Neural progenitor cell (in vitro differentiated cells): ENCODE measurements at places on chromosomes 5 and 9. TPM values are rescaled to one million over a fixed set of nuclear protein-coding genes. Genes with fewer than 3 reads are reported as not detected.
A peak's percentile ranks its signal among the peaks of the same experiment; 100 is the strongest.

The KIF27 gene
- 13.0 and 16.4 TPM in 2 replicates for total RNA-seq

The SPINK5 gene
- 13.7 and 18.1 TPM in 2 replicates for total RNA-seq

DNA sequence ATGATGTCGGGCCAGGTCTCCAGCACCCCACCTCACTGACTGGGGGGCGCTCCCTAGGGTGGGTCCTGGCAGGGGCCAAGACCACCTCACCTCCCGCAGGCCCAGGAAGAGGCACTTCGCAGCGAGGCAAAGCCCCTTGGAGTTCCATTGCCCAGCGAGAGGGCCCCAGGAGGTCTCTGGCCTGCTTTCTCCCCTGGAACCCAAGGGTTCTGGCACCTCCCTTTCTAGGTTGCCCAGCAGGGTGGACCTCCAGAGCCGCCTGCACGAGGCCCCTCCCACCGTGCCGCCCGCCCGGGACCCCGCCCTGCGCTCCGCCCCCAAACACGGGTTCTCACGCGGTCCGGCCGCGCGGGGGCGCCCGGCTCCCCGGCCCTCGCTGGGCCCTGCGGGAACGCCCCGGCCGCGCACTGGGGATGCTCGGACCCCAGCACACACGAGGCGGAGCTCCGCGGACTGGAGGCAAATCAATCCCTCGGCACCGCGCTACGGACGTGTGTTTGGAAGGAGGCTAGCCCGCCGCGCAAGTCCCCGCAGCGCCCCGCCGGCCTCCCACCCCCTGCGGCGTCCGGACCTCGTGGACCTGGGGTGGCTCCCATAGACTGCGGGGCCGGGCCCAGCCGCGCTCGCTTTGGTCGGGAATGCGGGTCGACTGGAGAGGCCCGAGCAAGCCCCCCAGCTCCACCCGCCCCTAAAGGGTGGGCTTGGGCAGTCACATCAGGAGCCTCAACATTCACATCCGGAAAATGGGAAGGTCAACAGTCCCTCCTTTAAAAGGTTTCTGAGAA lies 99.5 kb upstream of the LMX1B start:
- DNase-seq: peak; percentile 90

DNA sequence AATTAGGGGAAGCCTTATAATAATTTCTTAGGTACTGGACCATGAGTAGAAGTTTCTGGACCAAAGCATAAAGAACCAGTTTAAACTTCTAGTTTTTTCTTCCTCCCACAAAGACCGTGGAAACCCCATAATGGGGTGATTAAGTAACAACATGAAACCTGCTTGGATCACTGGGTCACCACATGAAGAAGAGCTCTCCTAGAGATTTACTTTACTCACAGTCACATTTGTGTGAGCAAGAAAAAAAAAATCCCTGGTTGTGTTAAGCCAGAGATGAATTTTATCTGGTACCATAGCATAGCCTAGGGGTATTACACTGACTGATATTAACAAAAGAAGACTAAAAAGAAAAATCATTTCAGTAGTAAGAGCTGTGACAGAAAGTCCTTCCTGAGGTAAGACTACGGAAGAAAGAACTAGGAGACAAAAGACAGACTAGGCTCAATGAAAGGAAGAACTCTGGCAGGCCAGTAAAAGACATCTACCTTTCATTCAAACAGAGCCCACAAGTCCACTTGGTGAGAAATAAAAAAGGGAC lies 15.2 kb downstream of the OTP start:
- no peak for DNase-seq

DNA sequence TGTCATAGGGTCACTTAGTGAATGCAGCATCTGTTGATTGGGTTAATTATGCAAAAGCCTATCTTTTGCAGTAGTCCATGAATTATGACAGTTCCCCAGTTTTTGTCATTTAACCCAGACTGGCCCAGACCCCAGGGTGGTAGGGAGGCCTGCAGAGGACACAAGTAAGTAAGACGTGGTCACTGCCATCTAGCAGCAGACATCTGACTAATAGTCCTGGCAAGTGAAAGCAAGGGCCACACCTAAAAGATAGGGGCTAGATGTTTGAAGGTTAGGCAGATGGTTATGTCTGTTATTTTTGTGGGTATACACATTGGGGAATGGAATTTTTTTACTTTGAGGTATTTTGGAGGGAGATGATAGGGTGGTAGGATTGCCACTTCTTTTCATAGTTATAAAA lies 48.0 kb downstream of the RAB14 start:
- no peak for DNase-seq

The BHMT2 gene
- total RNA-seq: not detected in 2 replicates

DNA sequence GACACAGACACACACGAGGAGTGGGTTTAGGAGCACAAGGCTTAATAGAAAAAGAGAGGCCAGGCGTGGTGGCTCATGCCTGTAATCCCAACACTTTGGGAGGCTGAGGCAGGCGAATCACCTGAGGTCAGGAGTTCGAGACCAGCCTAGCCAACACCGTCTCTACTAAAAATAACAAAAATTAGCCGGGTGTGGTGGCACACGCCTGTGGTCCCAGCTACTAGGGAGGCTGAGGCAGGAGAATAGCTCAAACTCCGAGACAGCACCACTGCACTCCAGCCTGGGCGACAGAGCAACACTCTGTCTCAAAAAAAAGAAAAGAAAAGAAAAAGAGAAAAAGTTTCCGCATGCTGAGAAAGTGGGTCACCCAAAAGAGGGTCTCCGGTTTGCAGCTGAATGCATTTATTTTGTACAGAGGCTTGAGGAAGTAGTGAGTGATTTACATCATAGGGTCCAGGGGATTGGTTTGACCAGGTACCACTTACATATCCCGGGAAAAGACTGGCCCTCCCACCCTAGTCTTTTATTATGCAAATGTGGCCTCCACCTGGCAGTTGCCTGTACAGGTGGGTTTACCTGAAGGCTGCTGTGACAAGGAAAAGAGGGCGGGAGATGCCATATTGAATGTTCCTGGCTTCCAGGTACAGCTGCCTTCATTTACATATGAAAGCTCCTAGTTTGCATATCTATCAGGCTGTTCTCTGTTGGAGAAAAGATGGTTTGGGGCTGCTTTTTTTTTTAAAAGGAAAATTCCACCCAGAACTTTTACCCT lies 366.2 kb upstream of the GRAMD2B start:
- no peak for DNase-seq

The KLF4 gene
- total RNA-seq: 0.51 and 2.1 TPM in 2 replicates

The ZNF658 gene
- 9.1 and 16.9 TPM in 2 replicates for total RNA-seq

DNA sequence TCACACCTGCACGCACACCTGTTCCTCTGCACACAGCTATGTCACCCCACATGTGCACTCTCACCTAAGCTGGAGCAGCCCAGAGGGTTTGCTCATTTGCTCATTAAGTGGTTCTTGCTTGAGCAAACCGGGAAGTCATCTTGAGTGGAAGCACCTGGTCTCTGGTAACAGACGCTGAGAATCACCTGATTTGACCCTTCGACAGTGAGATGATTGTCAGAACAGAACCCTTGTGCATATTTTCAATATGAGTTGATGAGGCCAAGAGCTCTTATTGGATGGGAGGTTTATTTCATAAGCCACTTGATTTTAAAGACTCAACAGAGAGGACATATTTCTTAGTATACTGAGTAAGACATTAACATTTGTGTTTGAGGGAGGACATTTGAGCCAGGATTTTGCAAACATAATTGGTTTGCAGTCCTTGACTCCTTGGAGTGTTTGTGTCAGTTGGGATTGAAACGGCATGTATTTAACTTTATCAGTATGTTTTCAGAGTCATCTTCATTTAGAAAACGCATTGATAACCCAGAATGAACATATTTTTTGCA lies 22.1 kb upstream of the LPCAT1 start:
- no peak for DNase-seq

The COL5A1 gene
- 6.1 and 14.2 TPM in 2 replicates for total RNA-seq

GRCh38 chr9:95880021-95880690 lies 4.7 kb downstream of the ERCC6L2 start:
- DNase-seq: no peak

GRCh38 chr9:114225561-114226212 lies 70.3 kb downstream of the COL27A1 start:
- no peak for DNase-seq

- no peak for DNase-seq
Observed at GRCh38 chr9:38442473-38443096, 18.3 kb upstream of the IGFBPL1 start.

The DOCK8 gene
- total RNA-seq: 0.54 and 0.93 TPM in 2 replicates

DNA sequence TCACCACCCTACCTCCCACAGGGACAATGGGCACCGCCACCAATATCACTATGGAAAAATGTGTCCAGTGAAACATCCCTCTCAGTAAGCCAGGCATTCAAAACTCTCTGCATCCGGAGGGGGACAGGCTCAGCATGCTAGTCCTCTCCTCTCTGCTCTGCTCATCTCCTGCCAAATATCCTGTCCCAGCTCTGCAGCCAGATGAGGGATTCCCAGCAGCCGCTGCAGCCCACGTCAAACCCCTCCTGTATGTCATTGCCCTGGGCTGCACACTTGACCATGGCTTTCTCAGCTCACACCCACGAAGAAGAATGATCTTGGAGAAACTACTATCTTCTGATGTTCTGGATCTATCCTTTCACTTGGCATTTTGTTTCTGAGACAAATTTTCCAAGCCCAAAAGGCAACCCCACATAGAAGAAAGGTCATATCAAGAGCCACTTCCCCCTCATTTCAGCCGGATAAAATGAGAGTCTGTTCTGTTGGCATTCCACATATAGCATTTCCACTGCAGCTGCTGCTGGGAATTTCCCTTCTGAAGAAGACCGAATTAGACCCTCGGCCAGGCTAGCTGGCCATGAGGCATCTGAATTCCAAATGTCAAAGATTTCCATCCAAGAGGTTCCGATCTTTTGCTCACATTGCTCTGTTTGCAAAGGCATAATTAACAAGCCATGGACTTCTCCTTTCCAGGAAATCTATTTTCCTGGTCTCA lies 338.0 kb downstream of the ACTL7B start:
- DNase-seq: no peak

DNA sequence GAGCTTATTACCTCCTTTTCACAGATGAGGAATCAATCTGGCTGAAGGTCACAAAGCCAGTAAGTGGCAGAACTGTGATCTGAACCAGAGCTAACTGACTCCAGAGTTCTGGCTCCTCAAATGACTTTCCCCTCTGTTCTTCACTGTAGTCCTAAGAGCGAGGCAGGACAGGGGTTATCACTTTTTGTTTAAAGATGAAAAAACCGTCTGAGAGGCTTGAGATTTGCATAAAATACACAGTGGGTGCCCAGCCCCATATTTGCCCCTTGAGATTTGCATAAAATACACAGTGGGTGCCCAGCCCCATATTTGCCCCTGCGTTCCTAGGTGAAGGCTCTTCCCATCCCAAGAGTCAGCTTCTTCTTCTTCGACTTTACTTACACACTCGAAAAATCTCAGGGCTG lies 667 bp downstream of the FBXO10 start:
- DNase-seq: peak; percentile 51

The CATSPER3 gene
- 0.19 TPM in 1 of 2 replicates, not detected in the other for total RNA-seq
